ENCODE measurements at places on chromosomes 13 and 19. TPM values are rescaled to one million over a fixed set of nuclear protein-coding genes. Genes with fewer than 3 reads are reported as not detected.
A peak's percentile ranks its signal among the peaks of the same experiment; 100 is the strongest.

Gene CEACAM16
- total RNA-seq, result not detected

Gene ELF1
- 101 TPM for total RNA-seq

Gene ZNF226
- total RNA-seq, result 11.8 TPM

Gene GRIN3B
- total RNA-seq, result not detected

Gene ADGRL1
- 23.3 TPM for total RNA-seq

Gene DCT
- not detected for total RNA-seq

Gene LYPD3
- 247 TPM for total RNA-seq

GRCh38 chr19:13024126-13024950, 29.1 kb downstream of the NFIX start:
- peak overlapping the region; percentile 99 for H3K27ac ChIP-seq
- peak overlapping the region; percentile 49 for H3K4me3 ChIP-seq
- peaks cover 87% of the 10 kb centered on the region for H3K4me1 ChIP-seq
- H3K27me3 ChIP-seq, result no peaks in the 10 kb centered on the region
- DNase-seq, result no peak
- no peaks in the 10 kb centered on the region for H3K36me3 ChIP-seq

DNA sequence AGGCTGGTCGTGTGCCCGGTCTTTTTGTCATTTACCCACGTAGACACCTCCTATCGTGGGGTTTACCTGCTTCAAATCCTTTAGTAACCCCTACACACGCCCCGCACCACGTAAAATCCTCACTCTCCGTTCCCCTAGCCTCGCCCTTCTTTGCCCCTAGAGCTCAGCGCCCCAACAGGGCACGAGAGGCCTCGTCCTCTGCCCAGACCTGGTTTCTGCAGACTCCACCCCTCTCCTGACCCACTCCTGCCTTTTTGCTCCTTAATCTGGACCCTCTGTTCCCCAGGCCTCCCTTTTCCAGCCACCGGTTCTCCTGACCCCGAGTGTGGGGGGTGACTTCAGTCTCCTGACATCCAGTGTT, 412 bp downstream of the ZNF528 start:
- H3K4me3 ChIP-seq, result peak overlapping the region; percentile 72
- no peak for DNase-seq
- no peak overlapping the region for H3K27ac ChIP-seq
- peaks cover 19% of the 10 kb centered on the region for H3K4me1 ChIP-seq
- no peaks in the 10 kb centered on the region for H3K27me3 ChIP-seq

DNA sequence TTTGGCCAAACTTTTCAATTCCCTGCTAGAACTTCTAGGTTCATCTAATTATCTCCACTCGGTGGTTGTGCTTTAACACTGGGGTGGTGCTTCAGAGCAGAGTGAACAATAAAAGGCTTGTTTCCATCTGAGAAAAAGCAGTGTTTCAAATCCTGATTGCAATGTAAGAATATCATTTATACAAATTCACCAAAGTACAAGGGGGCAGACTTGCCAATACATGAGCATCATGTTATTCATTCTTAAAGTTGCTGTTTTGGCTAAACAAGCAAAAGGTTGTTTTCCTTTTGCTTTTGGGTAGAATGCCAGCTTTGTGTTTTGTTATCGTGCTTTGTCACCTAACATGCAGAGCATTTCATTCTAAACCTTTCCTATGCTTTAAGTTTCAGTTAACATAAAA, 78.5 kb upstream of the UBAC2 start:
- no peaks in the 10 kb centered on the region for H3K36me3 ChIP-seq
- no peaks in the 10 kb centered on the region for H3K27me3 ChIP-seq
- H3K27ac ChIP-seq, result no peak overlapping the region
- no peak for DNase-seq

DNA sequence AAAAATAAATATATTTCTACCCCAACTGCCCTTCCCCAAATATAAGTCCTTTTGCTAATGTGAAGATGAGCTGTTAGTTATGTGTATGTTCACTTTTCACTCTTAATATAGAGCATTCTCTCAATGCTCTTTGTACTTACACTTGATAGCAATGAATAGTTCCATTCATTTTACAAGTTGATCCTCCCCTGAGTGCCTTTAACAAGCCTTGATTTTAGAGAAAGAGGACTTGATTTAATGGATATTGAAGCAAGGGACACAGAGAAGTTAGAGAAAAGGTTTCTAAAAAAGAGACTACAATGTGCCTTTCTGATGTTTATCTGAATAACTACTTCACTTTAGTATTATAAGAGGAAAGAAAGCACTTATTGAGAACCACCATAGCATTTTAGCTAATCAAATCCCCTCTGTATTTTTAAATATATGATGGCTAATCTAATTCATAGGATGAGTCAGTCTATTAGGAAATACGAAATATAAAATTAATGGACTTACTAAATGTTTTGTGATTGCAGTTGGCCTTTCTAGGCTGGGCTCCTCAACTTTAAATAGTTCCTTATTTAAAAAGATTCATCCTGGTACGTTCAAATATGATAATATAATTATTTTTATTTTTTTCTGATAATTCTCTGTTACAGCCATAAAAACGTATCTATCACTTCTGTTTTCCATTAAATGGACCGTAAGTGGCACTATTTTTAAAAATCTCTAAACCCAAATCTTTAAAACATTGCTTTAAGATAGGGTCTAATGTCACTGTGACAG, 1097.8 kb upstream of the SLC10A2 start:
- H3K36me3 ChIP-seq, result no peaks in the 10 kb centered on the region
- no peaks in the 10 kb centered on the region for H3K4me1 ChIP-seq
- H3K27me3 ChIP-seq, result no peaks in the 10 kb centered on the region
- no peak overlapping the region for H3K4me3 ChIP-seq

DNA sequence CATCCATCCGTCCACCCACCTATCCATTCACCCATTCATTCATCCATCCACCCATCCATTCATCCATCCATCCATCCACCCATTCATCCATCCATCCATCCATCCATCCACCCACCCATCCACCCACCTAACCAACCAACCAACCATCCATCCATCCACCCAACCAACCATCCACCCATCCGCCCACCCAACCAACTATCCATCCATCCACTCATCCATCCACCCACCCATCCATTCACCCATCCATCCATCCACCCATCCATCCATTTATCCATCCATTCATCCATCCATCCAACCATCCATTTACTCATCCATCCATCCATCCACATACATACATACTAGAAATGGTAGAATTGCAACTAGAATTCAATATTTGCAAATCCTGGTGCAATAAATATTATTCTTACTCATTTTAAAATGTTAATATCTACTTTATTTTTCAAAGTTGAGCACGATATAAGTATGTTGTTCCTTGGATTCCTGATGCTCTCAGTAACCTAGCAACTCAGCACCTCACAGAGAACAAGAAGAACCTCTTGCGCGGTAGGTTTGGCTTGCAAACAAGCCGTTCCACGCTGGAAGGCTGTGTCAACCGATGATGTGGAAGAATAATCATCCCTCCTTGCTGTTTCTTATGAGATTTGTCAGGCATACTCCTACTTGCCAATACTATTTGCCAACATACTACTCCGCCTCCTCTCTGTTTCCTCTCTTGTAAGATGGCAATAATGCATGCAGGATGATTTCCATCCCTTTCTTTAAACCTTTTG, 111.7 kb downstream of the GNG7 start:
- H3K4me3 ChIP-seq, result no peak overlapping the region
- H3K27ac ChIP-seq, result no peak overlapping the region
- peaks cover 7% of the 10 kb centered on the region for H3K4me1 ChIP-seq
- no peak for DNase-seq

- H3K27ac ChIP-seq, result no peak overlapping the region
- no peaks in the 10 kb centered on the region for H3K4me1 ChIP-seq
- no peaks in the 10 kb centered on the region for H3K36me3 ChIP-seq
- DNase-seq, result no peak
Observed at GRCh38 chr13:100630555-100630954, 42.0 kb upstream of the GGACT start.

DNA sequence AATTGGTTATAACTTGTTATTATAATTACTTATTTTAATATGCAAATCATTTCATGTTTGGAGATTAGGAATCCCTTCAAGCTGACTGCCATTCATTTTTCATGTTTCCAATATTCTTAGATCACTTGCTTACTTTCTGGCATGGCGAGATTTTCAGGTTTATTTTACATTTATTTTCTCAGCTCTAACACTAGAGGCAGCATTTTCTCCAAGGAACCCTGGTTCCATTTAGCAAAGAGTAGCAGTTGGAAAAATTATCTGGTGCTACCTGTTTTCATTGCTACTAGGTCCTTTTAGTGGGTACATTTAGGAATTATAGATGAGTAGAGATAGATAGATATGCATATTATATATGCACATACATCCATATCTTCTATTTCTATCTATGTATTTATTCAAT, 90.9 kb upstream of the TRPC4 start:
- no peak for DNase-seq
- no peak overlapping the region for H3K27ac ChIP-seq
- no peaks in the 10 kb centered on the region for H3K4me1 ChIP-seq
- no peaks in the 10 kb centered on the region for H3K36me3 ChIP-seq
- H3K27me3 ChIP-seq, result no peaks in the 10 kb centered on the region

DNA sequence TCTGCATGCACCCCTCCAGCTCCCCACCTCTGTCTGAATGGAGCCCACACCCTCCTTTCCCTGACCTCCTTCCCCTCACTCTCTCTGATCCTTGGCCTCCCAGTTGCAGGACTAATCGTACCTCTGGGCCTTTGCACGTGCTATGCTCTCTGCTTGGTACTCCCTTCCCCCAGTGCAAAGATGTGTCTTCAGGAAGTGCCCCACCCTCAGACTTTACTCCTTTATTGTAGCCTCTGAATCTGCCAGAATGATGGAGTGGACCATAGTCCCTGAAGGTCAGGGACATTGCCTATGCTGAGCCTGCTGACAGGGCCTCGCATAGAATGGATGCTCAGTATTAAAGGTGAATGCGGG, 1.3 kb upstream of the JUND start:
- no peak for DNase-seq
- H3K4me3 ChIP-seq, result peak overlapping the region; percentile 62
- peak overlapping the region; percentile 100 for H3K27ac ChIP-seq
- H3K36me3 ChIP-seq, result no peaks in the 10 kb centered on the region
- no peaks in the 10 kb centered on the region for H3K27me3 ChIP-seq

DNA sequence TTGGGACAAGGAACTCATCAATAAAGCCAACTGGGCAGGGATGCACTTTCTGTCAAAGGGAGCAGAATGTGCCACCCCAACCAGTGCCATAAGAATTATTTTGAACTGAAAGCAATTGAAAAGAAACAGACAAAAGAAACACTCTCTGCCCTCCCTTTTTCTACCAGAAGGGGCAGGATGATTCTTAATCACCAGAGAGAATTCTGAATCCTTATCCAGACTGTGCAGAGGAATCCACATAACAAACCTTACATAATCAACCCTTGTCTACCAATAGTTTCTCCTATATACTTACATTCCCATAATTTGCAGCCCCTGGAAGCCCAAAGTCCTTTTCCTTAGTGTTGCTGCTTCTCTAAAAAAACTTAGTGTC, 520.7 kb upstream of the NBEA start:
- H3K4me1 ChIP-seq, result no peaks in the 10 kb centered on the region
- H3K27ac ChIP-seq, result no peak overlapping the region
- no peak for DNase-seq
- H3K4me3 ChIP-seq, result no peak overlapping the region
- H3K27me3 ChIP-seq, result no peaks in the 10 kb centered on the region
- no peaks in the 10 kb centered on the region for H3K36me3 ChIP-seq

GRCh38 chr13:22194106-22194805, 523.4 kb downstream of the FGF9 start:
- H3K27ac ChIP-seq, result no peak overlapping the region
- no peaks in the 10 kb centered on the region for H3K36me3 ChIP-seq
- H3K4me3 ChIP-seq, result no peak overlapping the region
- peaks cover 16% of the 10 kb centered on the region for H3K4me1 ChIP-seq
- no peak for DNase-seq

DNA sequence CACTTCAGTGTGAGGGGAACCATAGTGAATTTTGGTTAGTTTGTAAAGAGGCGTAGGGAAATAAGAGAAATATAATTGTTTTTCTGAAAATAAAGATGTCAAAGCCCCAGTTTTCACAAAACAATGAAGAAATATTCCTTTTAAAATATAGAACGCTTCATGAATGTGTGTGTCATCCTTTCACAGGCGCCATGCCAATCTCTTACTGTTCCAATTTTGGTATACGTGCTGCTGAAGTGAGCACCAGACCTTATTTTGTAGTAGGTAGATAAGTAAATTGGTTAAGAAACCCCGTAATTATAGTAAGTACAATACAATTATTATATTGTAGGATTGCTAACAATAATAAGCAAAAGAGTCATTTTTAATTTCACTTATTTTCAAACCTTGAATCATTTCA, 43.3 kb downstream of the NAA16 start:
- H3K4me1 ChIP-seq, result peaks cover 4% of the 10 kb centered on the region
- peaks cover 19% of the 10 kb centered on the region for H3K36me3 ChIP-seq
- H3K4me3 ChIP-seq, result no peak overlapping the region
- H3K27me3 ChIP-seq, result no peaks in the 10 kb centered on the region
- no peak for DNase-seq
- H3K27ac ChIP-seq, result no peak overlapping the region

GRCh38 chr13:37476874-37477273, 121.7 kb downstream of the POSTN start:
- no peaks in the 10 kb centered on the region for H3K36me3 ChIP-seq
- no peak overlapping the region for H3K27ac ChIP-seq
- H3K4me3 ChIP-seq, result no peak overlapping the region
- H3K4me1 ChIP-seq, result no peaks in the 10 kb centered on the region
- H3K27me3 ChIP-seq, result no peaks in the 10 kb centered on the region

DNA sequence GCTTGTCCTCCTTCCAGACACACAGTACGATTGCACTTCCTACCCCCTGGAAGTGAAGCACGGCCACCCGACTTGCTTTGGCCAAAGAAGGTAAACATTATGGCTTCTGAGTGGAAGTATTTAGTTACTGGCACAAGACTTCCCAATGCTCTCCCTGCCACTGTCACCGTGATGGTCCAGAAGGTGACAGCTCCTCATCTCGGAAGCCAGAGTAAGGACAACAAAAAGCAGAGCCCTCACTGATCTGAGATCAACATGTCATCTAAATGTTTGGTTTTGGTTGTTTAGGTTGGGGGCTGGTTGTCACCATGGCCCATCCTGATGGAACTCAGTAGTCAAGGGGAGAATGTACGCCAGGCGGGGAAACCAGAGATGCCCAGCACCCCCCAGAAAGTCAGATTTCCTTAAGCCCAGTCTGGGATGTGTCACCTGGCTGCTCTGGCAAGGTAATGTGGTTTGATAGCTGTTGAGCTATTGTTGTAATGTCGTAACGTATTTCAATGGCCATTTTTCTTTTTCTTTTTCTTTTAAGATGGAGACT, 170.1 kb upstream of the ZNF536 start:
- H3K36me3 ChIP-seq, result no peaks in the 10 kb centered on the region
- no peaks in the 10 kb centered on the region for H3K4me1 ChIP-seq
- no peak overlapping the region for H3K27ac ChIP-seq

- no peaks in the 10 kb centered on the region for H3K27me3 ChIP-seq
- H3K4me3 ChIP-seq, result no peak overlapping the region
- H3K36me3 ChIP-seq, result no peaks in the 10 kb centered on the region
- peak overlapping the region; percentile 75 for H3K27ac ChIP-seq
Observed at GRCh38 chr19:46945694-46946489, 73.7 kb upstream of the NPAS1 start.

DNA sequence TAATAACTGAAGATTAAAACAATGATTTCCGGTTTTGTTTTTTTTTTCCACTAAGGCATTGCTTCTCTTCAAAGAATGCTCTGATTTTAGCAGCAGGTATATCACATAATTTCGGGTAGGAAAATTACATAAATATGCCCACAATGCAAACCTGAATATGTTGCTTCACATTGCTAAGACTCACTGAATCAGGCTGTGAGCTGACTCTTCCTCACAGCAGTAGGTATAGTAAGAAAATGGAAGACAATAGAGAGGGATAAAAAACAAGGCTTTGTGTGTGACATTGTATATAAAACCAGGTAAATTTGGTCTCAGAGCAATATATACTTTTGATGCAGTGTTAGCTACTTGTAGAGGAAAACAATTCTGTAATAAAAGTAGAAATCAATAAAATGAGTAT, 1355.0 kb downstream of the OLFM4 start:
- no peaks in the 10 kb centered on the region for H3K36me3 ChIP-seq
- no peak overlapping the region for H3K27ac ChIP-seq
- H3K27me3 ChIP-seq, result no peaks in the 10 kb centered on the region
- no peaks in the 10 kb centered on the region for H3K4me1 ChIP-seq
